ENCODE measurements at places on chromosomes 2 and 18.

DNA sequence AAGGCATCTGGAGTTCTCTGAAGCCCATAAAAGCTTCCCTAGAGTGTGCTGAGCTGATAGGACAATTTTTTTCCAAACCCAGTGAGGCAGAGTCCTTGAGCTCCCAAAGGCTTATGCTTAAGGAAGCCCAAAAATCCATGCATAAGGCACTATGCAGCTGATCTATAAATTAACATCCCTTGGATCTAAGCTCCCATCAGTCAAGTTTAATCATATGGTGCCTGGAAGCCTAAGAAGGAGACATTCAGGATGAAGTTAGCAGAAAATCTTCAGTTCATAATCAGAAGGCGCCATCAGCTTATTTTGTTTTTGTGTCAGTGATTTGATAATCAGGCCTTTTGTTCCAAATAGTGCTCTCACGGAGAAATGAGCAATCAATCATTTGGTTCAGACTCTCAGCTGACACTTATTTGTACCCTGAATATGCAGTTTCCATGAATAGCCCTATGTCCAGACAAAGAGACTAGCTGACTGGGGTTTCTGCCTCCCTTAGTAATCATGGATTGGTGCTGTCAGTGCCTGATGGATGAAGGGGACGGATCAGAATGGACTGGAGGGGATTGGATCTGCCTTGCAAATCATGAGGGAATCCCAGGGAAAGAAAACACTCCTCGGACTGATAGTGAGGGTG, 464.8 kb upstream of the RGPD4 start:
- DNase-seq: no peak

DNA sequence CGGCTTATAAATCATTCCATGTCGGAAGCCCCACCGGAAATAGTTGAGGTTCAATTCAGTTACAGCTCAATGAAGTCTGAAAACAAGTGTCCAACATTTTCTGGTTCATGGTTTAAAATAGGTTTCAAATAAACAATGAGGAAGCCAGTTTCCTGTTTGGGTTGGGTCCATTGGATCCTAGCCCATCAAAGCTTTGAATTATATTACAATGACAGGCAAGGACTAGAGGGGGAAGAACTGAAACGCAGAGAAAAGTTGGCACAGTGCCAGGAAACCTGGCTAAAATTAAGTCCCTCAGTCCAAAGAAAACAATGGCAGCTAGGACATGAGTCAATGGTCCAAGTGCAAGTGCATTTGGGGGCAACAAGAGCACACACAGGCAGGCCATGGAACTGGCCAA, 32.0 kb downstream of the SLC14A1 start:
- no peak for DNase-seq

DNA sequence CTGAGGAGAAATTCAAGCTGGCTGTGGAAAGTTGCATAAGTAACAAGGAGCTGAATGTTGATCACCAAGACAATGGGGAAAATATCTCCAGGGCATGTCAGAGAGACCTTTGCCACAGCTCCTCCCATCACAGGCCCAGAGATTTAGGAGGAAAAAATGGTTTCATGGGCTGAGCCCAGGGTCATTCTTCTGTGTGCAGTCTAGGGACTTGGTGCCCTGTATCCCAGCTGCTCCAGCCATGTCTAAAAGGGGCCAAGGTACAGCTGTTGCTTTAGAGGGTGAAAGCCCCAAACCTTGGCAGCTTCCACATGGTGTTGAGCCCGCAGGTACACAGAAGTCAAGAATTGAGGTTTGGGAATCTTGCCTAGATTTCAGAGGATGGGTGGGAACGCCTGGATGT, 439.8 kb upstream of the HNRNPA3 start:
- no peak for DNase-seq

GRCh38 chr2:156517419-156517818, 81.2 kb downstream of the GPD2 start:
- DNase-seq: no peak

DNA sequence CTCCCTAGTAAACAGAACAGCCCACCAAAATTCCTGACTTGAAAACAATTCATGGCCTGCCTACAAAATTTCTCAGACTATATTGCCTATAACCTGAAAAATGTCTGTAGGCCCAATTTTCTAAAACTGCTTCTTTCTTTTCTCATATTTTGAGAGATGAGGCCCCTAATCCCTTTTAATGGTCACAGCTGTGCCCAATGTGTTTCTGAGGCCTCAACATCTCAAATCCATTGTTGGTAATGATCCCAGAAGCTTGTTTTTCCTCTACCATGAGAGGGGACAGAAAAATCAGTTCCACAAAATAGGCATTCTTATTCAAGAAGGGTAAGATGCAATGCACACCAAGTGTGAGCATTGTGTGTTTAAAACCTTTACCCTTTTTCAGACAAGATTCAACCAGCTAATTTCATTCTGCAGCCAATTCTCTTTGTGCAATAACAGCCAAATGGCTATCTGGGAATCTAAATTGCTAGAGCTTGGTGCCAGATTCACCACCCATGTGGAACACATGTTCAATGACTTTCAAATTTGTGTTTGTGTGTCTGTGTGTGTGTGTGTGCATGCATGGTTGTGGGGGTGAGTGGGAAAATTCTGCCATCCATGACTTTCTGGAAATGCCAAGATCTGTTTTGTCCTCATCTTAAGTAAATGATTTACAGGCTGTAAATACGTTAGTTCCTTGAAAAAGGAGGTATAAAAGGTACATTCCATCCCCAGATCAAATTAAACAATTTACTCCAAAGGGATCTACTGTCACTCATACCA, 319.5 kb downstream of the TNS1 start:
- DNase-seq: no peak

DNA sequence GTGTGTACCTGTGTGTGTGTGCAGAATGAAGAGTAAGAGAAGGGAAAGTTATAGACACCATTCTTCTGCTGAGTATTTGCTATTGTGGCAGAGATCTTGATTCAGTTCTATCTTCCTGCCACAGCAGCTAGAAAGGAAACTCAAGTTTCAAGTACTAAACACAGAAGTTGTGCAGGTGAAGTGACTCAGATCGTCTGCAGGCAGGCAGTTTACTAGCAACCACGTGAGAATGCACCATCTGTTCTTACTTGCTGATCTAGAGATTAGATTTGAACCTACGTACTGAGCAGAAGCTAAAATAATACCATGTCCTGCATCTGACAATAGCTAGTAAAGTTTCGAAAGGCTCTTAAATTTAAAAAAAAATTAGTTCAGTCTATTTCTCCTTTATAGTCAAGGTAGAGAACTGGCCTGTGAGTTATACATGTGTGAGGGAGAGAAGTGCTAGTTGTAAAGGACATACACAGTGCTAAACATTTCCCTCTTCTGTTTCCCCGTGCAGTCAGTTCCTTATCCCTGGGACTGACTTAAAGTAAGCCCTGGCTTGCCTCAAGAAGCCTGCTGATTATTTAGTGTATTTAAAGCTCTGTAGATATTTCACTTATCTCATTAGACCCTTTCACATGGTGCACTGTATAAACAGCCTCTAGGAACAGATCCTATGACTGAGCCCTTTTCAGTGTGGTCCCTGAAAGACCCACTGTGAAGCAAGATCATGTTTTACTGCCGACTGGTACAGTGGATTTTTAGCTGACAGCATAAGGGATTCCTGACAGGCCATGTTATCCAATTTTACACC, 45.0 kb downstream of the SLC38A11 start:
- DNase-seq: no peak
